ENCODE measurements at places on chromosomes 3 and 15. TPM values are rescaled to one million over a fixed set of nuclear protein-coding genes. Genes with fewer than 3 reads are reported as not detected.
A peak's percentile ranks its signal among the peaks of the same experiment; 100 is the strongest.

GRCh38 chr3:59517388-59517787 lies 467.6 kb upstream of the CFAP20DC start:
- DNase-seq: no peak

DNA sequence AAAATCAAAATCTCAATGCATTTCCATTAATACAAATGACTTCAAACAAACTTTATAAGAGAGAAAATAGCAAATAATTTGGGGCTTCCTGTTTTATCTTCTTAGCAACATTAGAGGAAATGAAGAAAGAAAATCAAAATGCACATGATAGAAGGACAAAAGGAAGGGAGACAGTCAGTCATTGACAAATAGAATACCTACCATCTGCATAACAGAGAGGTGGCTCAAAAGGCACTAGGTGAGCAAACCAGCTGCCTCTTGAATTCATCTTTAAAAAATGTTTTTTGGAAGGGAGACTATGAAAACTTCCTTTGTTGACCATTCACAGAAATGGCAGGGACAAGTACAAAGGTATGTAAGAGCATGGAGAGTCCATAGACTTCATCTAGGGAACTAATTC lies 9.4 kb downstream of the NMNAT3 start:
- no peak for DNase-seq

DNA sequence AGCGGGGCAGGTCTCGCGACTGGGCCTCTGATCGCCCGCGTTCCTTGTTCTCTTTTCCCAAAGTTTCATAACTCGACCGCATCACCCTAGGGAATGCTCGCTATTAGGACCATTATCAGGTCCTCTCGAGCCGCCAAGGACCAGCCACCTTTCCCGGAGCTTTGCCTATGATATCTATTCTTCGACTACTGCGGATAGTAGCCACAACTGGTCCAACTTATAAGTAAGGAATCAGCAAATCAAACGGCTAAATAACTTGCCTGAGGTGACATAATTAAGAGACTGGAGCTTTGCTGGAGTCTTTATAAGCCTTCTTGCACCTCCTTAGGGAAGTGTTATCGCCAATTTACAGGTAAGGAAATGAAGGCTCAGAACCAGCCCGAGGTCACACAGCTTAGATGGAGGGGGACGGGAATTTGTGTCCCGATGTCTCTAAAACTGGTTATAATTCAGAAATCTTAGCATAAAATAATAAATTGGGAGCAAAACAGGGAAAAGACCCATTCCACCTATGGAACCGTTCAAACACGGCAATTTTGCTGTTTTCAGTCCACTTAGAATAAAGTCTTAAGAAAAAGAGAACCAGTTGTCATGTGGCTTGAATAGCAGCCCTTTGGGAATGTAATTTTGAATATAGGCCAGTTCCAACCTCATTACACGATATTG lies 479 bp upstream of the PLD1 start:
- DNase-seq: no peak

DNA sequence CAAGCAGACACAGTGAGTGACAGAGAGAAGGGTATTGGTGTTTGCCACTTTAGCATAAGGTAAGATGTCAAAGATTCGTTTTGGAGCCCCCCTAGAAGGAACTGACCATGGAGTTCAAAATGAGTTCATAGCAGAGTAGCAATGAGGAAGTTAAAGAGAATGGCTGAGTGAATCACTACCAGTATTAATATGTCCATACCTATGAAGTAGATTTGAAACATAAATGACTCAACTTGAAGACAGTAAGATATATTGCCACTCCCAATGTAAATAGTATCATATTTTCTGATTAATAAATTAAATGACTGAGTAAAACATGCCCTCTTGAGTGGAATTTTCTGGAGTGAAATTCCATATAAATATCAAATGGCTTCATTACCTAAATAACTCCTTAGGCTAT lies 675.1 kb downstream of the NLGN1 start:
- DNase-seq: no peak

DNA sequence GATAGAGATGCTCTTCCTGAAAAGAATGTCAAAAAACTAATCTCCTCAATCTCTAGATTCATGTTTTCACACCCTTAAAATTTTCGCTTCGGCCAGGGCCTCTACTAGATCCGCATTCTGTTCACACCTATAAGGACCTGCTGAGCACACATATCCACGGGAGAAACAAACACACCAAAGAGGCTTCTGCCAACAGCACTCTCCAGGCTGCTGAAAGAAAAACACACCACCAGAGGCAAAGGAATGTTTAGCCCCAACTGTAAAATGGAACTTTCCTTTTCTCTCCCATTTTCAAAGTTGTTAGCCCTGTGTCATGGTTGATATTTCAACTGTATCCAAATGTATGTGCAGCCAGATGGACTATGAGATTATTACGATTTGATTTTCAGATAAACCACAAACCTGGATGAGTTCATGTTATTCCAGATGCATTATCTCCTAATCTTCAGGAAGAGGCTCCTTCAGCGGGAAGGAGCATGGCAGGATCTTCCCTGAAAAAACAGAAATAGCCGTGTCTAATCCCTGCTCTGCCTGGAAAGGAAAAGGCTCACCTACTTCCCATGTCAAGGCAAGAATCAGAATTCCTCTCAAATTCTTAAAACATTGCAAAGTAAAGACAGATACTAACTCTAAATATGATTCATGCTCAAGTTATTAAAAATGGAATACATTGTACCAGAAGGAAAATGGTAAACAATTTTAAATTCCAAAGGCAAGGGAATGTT lies 442.7 kb upstream of the NR2F2 start:
- no peak for DNase-seq

DNA sequence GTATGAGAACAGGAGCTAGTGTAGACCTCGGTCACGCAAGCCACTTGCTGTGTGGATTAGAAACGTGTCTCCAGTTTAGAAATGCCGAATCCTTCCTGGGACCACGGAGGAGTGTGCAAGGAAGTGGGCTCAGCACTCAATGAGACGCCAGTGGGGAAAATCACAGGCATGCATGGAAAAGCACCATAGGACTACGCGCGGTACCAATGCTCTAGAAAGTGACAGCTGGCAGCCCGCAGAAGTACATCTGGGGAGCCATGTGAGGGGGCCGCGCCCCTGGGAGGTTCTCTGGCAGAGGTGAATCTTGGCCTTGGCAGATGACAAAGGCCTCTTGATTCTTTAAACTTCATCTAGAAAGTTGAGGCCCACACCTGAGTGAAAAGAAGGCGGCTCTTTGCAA lies 99.3 kb downstream of the LRRK1 start:
- no peak for DNase-seq

- no peak for DNase-seq
Measured at GRCh38 chr3:72244396-72244795, 459.4 kb upstream of the PROK2 start.

DNA sequence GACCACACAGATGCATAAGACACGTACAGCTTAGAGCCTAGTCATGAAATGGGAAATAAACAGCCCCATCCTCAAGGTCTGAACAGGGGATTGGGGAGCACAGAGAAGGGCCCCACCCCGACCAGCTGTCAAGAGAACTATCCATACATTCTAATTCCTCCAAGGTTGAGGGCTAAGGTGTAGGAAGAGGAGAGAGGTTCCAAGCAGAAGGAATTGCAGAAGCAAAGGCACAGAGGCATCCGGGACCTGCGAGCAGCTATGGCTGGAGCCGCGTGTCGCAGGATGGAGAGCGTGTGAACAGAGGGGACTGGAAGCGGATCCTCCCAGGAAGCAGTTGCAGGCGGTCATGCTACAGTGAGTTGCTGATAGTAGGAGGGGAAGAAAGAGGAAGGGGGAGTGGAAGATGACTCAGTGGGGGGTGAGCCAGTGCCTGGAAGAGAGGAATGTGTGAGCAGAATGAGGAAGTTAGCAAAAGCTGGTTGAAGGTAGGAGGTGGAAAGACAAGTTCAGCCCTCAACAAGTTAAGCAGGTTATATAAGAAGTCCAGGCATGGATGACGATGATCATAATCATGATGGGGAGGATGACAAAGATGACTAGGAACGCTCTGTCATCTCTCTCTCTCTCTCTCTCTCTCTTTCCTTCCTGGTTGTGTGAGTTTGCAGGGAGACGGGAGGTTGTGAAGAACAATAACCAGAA lies 89.7 kb downstream of the LIPC start:
- peak; percentile 60 for DNase-seq

DNA sequence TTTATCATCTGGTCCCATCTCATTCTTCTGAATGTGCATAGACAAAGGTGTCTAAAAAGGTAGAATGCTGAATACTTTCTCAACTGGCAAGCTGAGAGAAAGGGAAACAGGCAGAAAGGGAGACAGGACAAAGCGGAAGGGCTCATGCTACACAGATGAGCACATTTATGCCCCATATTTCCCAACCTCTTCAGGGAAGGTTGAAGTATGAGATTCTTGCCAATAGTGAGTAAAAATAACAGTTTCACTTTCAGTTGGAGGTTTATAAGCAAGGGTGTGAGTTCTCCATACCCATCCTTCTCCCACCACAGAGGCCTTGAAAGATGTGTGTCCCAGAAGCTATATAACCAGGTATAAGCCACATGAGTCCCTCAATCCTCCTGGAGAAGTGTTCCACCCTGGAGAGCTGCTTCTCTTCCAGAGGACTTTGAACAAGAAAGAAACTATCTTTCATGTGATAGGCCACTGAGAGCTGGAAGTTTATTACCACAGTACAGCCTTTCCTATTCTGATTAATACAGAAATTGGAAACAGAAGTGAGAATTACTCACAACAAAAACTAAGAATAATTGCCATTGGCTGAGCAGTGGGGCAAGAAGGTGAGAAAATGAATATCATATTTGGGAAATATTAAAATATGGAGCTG lies 709.4 kb upstream of the NR2F2 start:
- no peak for DNase-seq

- DNase-seq: no peak
Measured at GRCh38 chr3:34362910-34363309, 564.5 kb downstream of the PDCD6IP start.

- no peak for DNase-seq
Measured at GRCh38 chr3:10473581-10474274, 31.7 kb downstream of the ATP2B2 start.

DNA sequence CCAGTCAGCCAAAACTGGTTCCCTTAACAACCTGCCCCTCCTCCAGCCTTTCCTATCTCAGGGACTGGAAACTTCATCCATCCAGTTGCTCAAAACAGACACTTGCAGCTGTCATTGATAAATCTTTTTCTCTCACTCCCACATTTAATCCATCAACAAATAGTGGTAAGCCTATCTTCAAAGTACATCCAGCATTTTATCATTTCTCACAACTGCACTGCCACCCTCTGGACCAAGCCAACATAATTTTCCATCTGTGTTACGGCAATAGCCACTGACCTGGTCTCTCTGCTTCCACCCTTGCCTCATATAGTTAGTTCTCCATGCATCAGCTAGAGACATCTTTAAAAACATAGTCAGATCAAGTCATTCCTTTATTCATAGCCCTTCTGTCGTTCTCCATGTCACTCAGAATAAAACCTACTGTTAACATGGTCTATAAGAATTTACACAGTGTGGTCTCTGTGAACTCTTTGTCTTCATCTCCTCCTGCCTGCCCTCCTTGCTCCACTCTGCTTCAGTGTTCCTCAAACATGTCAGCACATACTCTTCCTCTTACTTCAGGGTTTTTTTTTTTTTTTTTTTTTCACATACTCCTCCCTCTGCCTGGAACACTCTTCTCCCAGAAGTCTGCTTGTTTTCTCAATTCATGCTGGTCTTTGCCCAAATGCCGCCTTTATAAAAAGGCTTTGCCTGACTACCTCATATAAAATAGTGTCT lies 102.5 kb upstream of the COL6A5 start:
- DNase-seq: no peak

DNA sequence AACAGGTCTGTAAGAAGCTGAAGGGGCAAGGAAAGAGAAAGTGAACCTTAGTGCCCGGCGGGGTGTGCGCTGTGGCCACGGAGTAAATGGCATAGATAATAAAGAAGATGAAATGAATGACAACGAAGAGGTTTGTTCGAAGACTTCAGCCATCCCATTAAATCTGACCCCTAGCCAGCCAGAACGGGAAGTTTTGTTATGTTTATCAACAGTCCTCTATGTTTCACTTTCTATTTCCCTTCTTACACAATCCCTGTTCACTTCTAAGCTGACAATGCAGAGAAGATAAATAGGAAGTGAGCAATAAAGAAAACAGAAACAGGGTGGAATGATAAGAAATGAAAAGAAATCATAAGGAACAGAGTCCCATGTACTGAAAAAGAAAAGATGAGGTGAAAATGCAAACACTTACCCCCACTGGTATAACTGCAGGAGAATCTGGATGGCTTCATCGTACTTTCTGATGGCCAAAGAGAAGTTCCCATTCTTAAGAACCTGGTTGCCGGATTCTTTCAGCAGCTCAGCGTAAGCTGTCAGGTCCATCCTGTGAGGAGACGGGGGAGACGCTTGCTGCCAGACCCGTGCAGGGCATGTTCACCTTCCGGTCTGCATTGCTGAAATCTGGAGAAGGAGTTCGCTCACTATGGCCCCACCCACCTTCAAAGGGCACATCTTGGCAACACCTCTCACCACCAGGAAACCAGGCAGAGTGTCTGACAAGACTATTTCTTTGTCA lies 36.8 kb downstream of the TRANK1 start:
- DNase-seq: peak; percentile 66

- DNase-seq: no peak
Measured at GRCh38 chr3:122508135-122508914, 6.4 kb downstream of the KPNA1 start.

GRCh38 chr15:61500951-61501620 lies 272.0 kb upstream of the RORA start:
- DNase-seq: no peak

FBN1 gene
- 6.3 TPM for polyA plus RNA-seq

PCOLCE2 gene
- 41.0 TPM for polyA plus RNA-seq

WDR5B gene
- 5.9 TPM for polyA plus RNA-seq

TM4SF18 gene
- 51.3 TPM for polyA plus RNA-seq

ERC2 gene
- polyA plus RNA-seq: not detected

GOLGA8M gene
- polyA plus RNA-seq: 0.33 TPM

PPP4R2 gene
- 42.0 TPM for polyA plus RNA-seq

TMF1 gene
- 16.1 TPM for polyA plus RNA-seq

Data from A549 (cell line).